Trophoblast cell (in vitro differentiated cells and primary cell): ENCODE measurements at places on chromosomes 2 and 18.

- DNase-seq: no peak
Measured at GRCh38 chr2:188576006-188576405, 284.3 kb downstream of the GULP1 start.

DNA sequence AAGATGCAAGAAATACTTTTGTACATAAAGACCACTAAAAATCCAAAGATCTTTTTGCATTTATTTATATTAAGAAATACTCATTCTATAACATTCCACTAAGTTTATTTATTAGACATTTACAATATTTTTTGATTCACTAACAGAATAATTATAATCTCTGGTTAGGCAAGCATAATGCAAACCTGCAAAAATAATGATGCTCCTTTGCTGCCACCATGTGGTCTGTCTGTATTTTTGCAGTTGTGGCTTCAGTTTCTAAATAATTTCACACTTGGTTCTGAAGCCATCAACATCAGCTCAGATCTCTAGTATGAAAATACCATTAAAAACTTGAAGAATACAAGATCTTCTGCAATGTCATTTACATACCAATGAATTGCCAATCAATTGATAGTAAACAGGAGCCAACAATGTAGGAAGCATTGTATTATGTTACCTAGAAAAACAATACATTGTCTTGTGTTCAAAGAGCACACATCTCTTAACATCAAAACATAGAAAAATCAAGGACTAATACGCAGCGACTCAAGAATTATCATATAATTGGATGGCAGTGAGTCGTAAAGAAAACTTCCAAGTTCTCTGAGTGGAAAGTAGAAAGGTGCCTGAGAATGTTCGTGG lies 28.8 kb upstream of the WDR75 start:
- DNase-seq: peak; percentile 70

- DNase-seq: no peak
Measured at GRCh38 chr2:135996304-135996703, 10.9 kb upstream of the DARS1 start.

- DNase-seq: no peak
Measured at GRCh38 chr2:181682795-181683517, 2.6 kb upstream of the NEUROD1 start.

- DNase-seq: no peak
Measured at GRCh38 chr2:170885130-170885791, 43.8 kb upstream of the GORASP2 start.

DNA sequence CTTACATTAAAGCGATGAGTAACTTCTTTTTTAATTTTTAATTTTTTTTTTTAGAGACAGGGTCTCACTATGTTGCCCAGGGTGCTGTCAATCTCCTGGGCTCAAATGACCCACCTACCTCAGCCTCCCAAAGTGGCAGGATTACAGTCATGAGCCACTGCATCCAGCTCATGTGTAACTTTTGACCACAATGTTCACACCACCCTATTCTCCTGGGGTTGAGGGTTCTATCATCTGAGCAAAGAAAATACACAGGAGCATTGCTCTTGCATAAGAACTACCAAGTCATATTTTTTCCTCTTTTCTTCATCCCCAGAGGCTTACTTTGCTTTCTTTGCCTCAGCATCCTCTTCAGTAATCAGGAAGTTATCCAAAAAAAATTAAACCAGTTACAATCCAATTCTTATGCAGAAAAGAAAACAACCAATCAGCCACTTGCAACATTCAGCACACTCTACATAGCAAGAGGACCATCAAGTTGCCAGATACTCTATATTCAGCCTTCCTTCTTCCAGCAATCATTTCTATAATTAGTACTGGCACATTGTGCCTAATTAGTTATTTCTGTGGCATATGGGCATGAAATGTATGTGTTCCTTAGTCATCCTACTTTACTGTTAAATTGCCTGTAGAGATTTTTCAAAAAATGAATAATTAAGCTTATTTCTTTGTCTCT lies 345.6 kb downstream of the AKAIN1 start:
- DNase-seq: no peak

DNA sequence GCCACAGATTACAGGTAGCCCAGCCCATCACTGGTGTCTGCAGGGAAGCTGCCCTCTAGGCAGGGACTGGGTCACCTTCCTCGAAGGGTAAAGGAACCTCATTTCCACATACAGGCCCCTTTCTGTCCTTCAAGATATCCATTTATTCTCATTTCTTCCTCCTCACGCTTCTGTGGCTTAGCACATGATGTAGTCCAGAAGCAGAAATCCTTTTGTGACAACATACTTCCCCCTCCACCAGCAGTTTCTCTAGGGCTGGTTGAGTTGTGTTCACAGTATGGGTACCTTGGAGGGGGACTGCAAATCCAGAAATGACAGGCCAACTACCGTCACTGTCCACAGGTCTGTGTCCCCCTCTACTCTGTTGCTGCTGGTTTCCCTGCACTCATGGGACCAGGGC lies 364.9 kb downstream of the ANAPC1 start:
- no peak for DNase-seq

DNA sequence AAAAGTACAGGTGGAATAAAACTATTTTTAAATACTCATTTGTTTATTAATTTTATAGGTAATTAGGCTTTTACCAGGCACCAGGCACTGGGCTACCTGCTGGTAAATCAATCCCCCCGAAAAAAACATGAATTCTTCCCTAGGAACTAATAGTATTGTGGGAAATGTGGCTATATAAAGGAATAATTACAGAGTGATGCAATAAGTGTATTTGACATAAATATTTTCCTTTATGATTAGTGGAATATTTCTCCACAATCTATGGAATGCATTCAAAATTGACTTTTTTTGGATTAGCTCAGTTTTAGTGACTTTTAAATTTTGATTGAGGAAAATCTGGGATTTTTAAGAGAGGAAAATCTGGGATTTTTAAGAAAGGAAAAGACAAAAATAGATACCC lies 109.7 kb upstream of the BZW1 start:
- DNase-seq: no peak

DNA sequence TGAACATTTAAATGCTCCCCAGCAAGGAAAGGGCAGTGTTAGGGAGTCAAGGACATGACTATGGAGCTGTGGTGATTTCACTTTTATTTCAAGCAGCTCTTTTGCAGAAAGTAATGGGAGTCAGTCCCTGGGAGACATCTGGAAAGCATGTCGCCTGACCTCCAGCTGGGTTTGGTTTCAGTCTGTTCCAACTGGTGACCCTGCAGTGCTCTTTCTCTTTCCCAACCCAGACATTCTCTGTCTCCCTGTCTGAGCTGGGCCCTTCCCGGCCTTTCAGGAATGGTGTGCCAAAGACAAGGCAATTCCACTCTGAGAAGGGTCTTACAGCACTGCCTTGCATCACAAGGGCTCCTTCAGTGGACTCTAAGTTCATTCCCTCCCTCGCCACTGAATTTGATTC lies 323.2 kb downstream of the OSR1 start:
- DNase-seq: no peak

DNA sequence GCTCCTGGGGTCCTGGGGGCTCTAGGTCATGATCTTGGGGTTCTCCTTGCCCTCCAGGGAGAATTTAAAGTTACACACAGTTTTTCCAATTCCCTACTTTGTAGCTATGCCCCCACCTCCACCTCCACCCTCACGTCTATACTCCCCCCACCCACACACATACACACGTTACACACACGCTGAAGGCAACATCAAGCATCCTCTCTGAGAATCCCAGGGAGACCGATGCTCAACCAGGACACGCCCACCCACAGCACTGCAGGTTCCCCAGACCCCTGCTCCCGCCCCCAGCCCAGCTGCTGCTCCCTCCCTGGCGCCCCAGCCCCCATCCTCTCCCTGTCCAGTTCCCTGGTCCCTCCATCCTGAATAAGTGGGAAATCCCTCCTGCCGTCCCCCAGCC lies 6.4 kb upstream of the TNS1 start:
- DNase-seq: no peak

DNA sequence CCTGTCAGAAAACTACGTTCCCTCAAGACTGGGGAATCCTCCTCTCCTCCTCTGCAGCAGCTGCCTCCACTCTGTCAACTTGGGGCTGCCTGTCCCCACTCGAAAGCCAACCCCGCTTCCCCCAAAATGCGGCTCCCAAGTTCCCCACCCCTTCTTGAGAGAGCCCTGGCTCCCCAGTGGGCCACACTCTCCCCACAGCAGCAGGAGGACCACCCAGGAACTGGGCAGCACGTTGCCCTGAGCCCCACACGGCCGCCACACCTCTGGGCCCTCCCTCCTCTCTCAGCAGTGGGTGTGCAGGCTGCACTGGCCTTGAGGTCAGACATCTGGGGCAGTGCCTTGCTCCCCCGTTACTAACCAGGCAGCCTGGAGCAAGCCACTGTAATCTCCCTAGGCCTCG lies 9.6 kb upstream of the TEX51 start:
- DNase-seq: no peak

GRCh38 chr2:177325554-177325953 lies 61.0 kb upstream of the NFE2L2 start:
- peak; percentile 51 for DNase-seq

GRCh38 chr18:44533071-44533470 lies 147.6 kb upstream of the SETBP1 start:
- DNase-seq: no peak

- DNase-seq: peak; percentile 49
Measured at GRCh38 chr2:206084439-206084869, 1.5 kb downstream of the INO80D start.

DNA sequence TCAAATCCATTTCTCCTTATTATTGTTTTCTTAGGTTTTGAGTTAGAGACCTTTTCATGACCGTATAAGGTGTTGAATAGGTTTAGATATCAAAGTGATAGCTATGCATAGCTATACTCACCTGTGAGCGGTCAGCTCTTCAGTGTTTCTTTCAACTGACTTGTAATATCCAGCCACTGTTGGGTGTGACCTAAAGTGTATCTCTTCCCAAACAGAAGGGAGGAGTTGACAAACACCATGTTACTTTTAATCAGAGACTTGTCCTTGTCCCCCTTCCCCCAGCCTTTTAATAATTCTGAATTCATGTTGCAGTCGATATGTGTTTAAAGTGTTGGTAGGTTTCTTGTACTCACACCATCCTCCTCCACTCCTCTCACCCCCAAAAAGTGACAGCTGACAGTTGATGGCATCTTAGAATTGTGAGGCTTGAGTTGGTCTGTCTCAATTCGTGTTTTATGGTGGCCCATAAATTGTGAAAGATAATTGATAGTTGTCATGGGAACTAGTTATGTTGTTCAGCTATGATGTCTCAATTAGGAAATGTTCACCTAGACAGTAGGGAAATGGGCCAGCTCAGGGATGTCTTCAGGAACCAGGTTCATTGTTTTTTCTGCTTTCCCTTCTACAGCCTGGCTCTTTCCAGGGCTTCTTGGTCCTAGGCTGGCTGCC lies 12.0 kb downstream of the NEDD4L start:
- no peak for DNase-seq

GRCh38 chr2:204174034-204174433 lies 237.5 kb downstream of the ICOS start:
- DNase-seq: no peak

- no peak for DNase-seq
Measured at GRCh38 chr2:36088716-36089328, 266.8 kb upstream of the CRIM1 start.

GRCh38 chr2:20226152-20226545 lies 1.2 kb upstream of the SDC1 start:
- no peak for DNase-seq

DNA sequence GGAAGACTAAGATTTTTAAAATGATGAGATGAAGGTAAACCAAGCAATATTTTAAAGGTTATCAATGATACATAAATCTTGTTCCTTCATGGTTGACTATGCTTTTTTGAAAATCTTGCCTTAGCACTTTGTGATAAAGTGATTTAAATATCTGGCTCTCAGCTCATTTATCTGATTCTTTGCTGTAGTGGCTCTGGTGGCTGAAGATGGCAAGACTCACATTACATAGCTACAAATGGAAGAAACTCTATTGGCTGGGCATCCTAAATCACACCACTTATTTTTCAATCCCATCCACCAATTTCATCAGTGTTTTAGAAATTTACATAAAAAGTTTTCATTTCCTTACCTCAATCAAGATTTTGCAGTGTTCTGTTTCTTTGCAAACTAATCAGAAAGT lies 16.6 kb upstream of the APCDD1 start:
- no peak for DNase-seq

GRCh38 chr2:236939721-236940231 lies 145.9 kb upstream of the COPS8 start:
- no peak for DNase-seq

DNA sequence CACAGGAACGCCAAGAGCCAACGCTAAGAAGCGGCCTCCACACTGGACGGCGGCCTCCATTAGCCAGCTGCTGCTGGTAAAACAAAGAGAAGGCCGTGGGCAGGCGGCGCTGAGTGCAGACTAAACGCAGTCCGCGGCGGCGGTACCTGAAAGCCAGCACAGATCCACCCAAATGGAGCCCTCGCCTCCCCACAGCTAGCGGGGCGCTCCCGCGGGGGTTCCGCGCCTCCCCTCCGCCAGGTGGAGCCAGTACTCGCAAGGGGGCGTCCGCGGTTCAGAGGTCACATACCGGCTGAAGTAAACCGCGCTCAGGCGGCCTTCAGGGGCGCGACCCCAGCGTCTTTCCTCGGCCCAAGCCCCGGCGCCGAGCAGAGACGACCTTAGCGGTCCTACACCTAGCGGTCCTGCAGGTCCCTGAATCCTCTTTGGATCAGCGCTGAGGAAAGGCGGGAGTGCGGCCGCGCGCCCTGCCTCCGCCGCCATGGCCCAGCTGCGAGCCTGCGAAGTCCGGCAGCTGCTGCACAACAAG lies 293.1 kb upstream of the ERBB4 start:
- no peak for DNase-seq

- DNase-seq: no peak
Measured at GRCh38 chr18:68607852-68608251, 107.1 kb downstream of the TMX3 start.

DNA sequence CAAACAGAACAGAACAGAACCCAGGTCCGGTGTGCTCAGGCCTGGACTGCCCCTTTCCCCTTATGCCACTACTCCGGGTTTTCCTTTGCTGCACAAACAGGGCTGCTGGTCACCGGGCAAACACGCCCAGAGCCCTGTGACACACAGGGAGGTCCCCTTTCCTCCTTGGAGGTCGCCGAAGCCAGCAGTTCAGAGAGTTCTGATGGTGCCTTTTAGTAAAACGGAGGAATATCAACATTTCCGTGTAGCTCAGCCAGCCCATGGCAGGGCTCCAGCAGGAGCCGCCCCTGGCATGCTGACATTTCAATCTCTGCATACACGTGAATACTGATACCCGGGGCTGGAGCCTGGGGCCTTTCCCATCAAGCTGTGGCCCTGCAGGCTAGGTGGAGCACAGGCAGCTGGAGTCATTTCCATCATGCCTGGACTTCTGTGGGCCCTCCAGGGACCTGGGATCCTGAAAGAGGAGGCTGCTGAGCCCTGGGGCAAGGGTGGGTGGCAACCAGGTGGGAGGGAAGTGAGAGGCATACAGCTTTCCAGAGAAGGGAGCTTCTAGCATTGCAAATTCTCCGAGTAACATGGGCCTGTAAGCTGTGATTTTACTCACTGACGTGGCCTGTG lies 91.4 kb upstream of the PXDN start:
- peak; percentile 97 for DNase-seq

GRCh38 chr2:239322416-239323086 lies 78.3 kb downstream of the HDAC4 start:
- no peak for DNase-seq

- DNase-seq: no peak
Measured at GRCh38 chr2:235665661-235666212, 171.9 kb downstream of the AGAP1 start.
